ENCODE measurements at places on chromosomes 7 and 10. TPM values are rescaled to one million over a fixed set of nuclear protein-coding genes. Genes with fewer than 3 reads are reported as not detected.

Gene PPRC1
- 27.0 TPM for polyA plus RNA-seq

Gene LGI1
- not detected for polyA plus RNA-seq

Gene WBP1L
- polyA plus RNA-seq, result 70.3 TPM

Gene CYP26A1
- 1.4 TPM for polyA plus RNA-seq

Gene AKR1C1
- 1.5 TPM for polyA plus RNA-seq

Gene MTPN
- 47.9 TPM for polyA plus RNA-seq

Gene VSTM2A
- not detected for polyA plus RNA-seq

Gene MUC12
- not detected for polyA plus RNA-seq

Gene VPS41
- polyA plus RNA-seq, result 14.3 TPM

Gene IGFBP3
- 3.4 TPM for polyA plus RNA-seq

Gene EGFR
- 1.3 TPM for polyA plus RNA-seq

Gene HYAL4
- not detected for polyA plus RNA-seq

Gene ATP6V0A4
- 0.06 TPM for polyA plus RNA-seq

Gene CUL1
- polyA plus RNA-seq, result 18.9 TPM

Gene FFAR4
- polyA plus RNA-seq, result not detected

Gene LBX1
- polyA plus RNA-seq, result not detected

Gene CAMK2B
- polyA plus RNA-seq, result 0.57 TPM

Gene SLC16A9
- polyA plus RNA-seq, result 0.38 TPM

Gene PLXDC2
- 0.32 TPM for polyA plus RNA-seq

Gene NPSR1
- polyA plus RNA-seq, result not detected

Gene PAPOLB
- polyA plus RNA-seq, result not detected

Gene ACBD7
- polyA plus RNA-seq, result 1.2 TPM

Gene DYNC1I1
- polyA plus RNA-seq, result 2.0 TPM

Gene PLXNA4
- polyA plus RNA-seq, result 12.4 TPM

Gene RBP4
- polyA plus RNA-seq, result not detected

Gene H2BK1
- not detected for polyA plus RNA-seq

Gene CLDN3
- 1.9 TPM for polyA plus RNA-seq

Gene OR9A4
- polyA plus RNA-seq, result not detected

Gene BMI1
- 12.0 TPM for polyA plus RNA-seq

Gene WNT8B
- polyA plus RNA-seq, result not detected

Gene EPHB4
- polyA plus RNA-seq, result 240 TPM

Gene CYP2C8
- 0.06 TPM for polyA plus RNA-seq

Gene RPEL1
- polyA plus RNA-seq, result 0.11 TPM

Gene NKX6-2
- polyA plus RNA-seq, result not detected

Gene GPAM
- 3.4 TPM for polyA plus RNA-seq

Gene ELN
- 3.1 TPM for polyA plus RNA-seq

Gene CPA2
- polyA plus RNA-seq, result not detected

Gene GIMAP5
- polyA plus RNA-seq, result 14.9 TPM

Gene GIMAP8
- 32.2 TPM for polyA plus RNA-seq

Gene CYP17A1
- not detected for polyA plus RNA-seq

Gene MOGAT3
- not detected for polyA plus RNA-seq

Gene FEZF1
- polyA plus RNA-seq, result not detected

Gene MRC1
- 0.03 TPM for polyA plus RNA-seq

Gene PLCE1
- polyA plus RNA-seq, result 0.01 TPM

Gene SH2D4B
- not detected for polyA plus RNA-seq

Gene TMEM236
- 0.29 TPM for polyA plus RNA-seq

Gene PHKG1
- polyA plus RNA-seq, result 0.32 TPM

Gene ITIH5
- not detected for polyA plus RNA-seq

Gene SNX13
- 4.5 TPM for polyA plus RNA-seq

Gene PITX3
- not detected for polyA plus RNA-seq

Gene MSMB
- polyA plus RNA-seq, result not detected

Gene UCMA
- not detected for polyA plus RNA-seq

Gene OPN1SW
- not detected for polyA plus RNA-seq

Gene RHOBTB1
- polyA plus RNA-seq, result 19.4 TPM

Gene TCAF1
- 29.0 TPM for polyA plus RNA-seq

Gene CYP2C18
- not detected for polyA plus RNA-seq

Gene FRAT1
- 2.4 TPM for polyA plus RNA-seq

Gene PROSER2
- polyA plus RNA-seq, result 8.1 TPM

Gene IQUB
- polyA plus RNA-seq, result 0.01 TPM

All from endothelial cell of umbilical vein (primary cell).